AG09309 (cell line): ENCODE measurements at places on chromosomes 16 and 17.

GRCh38 chr16:48053418-48053745 is 102.4 kb downstream of the ABCC12 start:
- no peak for DNase-seq

DNA sequence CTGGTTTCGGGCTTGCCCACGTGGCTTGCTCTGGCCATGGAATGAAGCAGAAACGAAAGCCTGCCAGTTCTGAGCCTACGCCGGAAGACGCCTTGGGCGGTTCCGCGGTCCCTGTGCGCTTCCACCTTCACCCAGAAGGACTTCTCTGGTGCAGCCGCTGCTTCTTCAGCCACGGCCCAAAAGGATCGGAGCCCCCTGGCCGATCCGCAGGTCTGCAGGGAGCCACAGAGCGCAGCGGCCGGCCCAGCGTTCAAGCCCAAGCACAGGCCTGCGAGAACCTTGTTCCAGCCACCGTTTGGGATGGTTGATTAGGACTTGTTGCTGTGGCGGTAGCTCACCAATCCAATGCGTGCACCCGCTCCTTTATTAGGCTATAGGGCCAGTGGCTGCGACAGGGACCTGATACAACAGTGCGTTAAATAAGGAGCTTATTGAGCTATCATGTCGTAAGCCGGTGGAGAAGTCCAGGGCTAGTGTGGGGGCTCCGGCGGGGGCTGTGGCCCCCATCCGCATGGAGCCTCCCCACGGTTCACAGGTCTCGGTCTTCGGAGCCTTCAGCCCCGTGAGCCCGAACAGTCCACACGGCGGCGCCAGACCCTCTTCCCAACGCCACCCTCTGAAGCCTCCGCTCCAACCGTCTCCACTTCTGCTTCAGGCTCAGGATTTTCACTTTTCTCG is 10.2 kb upstream of the MPP2 start:
- DNase-seq, result no peak

GRCh38 chr16:34054969-34055368 is 595.6 kb downstream of the TP53TG3F start:
- no peak for DNase-seq

DNA sequence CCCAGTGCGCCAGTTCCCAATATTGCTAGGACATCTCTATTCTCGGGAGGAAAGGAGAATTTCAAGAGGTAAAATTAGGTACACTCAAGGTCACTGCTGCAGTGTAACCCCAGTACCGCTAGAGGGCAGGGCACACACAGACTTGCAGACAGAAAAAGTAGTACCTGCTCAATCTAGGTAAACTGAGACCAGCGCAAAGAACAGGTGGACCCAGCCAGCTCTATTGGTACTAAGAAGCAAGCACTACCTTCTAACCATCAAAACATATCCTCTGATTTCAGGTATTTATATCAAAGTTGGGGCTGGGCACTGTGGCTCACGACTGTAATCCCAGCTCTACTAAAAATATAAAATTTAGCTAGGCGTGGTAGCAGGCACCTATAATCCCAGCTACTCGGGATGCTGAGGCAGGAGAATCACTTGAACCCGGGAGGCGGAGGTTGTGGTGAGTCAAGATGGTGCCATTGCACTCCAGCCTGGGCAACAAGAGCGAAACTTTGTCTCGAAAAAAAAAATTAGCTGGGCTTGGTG is 3.6 kb upstream of the WDR81 start:
- no peak for DNase-seq

DNA sequence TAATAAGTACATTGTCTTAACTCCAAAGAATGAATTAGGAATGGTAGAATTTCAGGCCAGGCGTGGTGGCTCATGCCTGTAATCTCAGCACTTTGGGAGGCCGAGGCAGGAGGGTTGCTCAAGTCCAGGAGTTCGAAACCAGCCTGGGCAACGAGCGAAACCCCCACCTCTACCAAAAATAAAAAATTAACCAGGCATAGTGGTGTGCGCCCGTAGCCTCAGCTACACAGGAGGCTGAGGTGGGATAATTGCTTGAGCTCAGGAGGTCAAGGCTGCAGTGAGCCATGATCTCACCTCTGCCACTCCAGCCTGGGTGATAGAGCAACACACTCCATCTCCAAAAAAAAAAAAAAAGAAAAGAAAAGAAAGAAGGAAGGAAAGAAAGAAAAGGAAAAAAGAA is 18.5 kb upstream of the BBS2 start:
- no peak for DNase-seq

- DNase-seq, result no peak
These were observed 29.5 kb downstream of the TNFRSF13B start for GRCh38 chr17:16942141-16943031.

- DNase-seq, result no peak
These were observed 17.9 kb downstream of the SEC14L5 start for GRCh38 chr16:4976079-4976478.

DNA sequence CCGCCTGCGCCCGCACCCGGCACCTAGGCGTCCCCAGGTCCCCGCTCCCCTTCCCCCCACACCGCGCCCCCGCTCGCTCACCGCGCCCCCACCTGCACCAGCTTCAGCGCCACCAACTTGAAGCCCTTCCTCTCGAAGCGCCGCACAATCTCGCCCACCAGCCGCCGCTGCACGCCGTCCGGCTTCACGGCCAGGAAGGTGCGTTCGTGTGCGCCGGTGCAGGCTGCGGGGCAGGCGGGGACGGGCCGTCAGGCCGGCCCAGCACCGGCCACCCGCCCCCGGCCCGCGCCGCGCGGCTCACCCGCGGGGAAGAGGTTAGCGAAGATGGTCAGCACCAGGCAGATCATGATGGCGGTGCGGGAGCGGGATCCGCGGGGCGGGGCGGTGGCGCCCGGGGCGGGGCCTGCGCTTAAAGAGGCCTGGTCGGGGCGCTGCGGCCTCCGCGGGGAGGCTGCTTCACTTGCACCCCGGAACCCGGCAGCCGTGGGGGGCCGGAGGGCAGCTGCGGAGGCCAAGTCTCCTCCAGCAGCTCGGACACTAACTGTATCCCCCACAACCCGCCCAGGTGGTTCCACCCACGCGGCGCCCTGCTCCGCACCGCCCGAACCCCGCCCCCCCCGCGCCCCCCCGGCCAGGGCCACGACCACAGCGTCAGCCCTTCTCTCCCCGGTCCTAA is at the start of gene NME3:
Gene NME3 (minus strand): TSS at position 356 of the 676 bp plus-strand sequence. CDS start 9 bp downstream, at position 347.
- DNase-seq, result no peak

GRCh38 chr17:66920950-66921349 is 43.6 kb upstream of the CACNG4 start:
- DNase-seq, result no peak

DNA sequence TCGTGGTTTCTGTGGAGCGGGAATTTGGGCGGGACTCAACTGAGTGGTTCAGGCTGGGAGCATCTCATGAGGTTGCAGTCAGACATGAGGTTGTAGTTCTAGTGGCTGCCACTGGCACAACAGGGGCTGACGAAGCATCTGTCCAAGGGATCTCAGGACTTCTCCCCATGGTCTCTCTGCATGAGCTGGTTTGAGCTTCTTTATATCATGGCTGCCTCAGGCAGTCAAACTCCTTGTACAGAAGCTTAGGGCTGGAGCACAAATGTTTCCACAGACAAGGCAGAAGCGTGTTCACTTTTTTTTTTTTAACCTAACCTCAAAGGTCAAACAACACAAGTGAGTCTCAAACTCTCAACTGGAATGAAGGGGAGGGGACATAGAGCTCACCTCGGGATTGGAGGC is 243.3 kb downstream of the MSI2 start:
- DNase-seq, result no peak

DNA sequence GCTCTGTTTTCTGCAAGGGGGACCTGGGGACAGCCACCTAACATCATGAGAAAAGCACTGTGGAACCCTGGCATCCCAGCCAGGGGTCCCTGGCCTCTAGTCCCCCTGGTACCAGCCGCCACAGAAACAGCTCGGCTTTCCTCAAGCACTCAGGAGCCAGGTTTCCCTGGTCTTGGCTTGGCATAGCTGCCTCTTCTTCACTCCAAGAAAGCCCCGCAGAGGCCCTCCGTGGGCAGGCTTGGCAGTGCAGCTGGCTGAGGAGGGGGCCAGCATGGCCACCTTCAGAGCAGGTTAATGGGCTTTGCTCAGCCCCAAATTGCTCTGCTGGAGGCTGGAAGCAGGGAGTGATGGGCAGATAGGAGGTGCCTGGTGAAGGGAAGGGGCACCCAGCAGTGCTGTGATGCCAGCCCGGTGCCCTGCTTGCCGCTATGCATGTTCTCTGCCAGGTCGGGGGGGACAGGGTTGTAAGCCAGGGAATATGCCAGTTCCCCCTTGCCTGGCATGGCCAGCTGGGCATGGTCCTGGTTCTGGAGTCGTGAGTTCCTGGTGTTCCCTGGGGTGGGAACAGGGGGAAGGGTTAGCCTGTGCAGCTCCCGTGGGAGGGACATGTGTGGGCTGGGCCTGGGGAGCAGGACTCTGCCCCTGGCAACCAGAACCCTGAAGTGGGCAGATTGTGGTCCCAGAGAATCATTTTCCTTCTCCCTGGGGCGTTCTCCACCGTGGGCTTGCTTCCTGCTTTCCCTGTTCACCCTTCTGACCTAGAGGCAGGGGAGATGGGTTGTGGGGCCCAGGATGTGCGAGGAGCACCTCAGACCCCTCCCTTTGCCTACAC is 3.2 kb downstream of the ANKRD13B start:
- no peak for DNase-seq

GRCh38 chr17:30808785-30809286 is 15.7 kb downstream of the CRLF3 start:
- no peak for DNase-seq

DNA sequence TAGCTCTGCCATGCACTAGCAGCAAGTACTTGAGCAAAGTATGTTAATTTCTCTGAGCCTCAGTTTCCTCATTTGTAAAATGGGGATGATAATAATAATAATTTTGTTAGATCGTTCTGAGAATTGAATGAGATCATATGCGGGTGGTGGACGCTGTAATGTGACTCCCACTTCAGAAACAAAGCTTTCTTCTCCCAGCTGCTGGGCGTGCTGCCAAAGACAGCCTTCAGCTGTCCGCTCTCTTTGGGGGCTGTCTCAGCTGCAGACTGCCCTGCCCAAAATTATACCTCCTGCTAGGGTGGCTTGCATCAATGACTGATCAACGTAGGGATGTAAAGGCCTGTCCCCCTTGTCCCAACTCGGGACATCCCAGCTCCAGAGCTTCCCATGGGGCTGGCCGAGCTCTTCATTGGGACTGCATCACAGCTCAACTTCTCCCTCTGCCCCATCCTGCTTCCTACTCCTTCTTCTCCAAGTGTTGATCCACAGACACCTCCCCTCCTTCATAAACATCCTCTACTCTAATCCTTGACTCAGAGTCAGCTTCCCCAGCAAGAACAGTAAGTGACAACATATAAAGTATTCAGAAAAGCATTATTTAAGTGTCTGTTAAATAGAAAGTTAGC is 30.7 kb upstream of the CDH5 start:
- DNase-seq, result no peak

GRCh38 chr17:42669977-42670788 is 6.6 kb downstream of the PLEKHH3 start:
- no peak for DNase-seq

GRCh38 chr16:88750854-88751253 is 34.2 kb downstream of the PIEZO1 start:
- DNase-seq, result no peak

DNA sequence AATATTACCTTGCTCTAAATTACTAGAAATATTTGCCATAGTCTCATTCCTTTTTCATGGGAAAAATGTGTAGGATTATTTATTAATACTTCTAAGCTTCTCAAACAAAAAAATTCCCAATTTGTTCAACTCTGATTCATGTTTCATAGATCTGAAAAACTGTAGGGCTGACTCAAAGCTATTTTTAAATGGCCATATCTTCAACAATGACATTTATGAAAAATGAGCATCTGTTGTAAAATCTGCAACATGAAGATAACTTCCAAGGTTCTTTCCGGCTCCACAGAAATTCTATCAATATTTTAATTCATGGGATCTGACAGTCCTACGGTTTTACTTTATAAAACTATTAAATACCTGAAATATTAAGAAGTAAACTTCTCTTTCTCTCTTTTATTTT is 192.7 kb upstream of the KCNJ16 start:
- DNase-seq, result no peak

DNA sequence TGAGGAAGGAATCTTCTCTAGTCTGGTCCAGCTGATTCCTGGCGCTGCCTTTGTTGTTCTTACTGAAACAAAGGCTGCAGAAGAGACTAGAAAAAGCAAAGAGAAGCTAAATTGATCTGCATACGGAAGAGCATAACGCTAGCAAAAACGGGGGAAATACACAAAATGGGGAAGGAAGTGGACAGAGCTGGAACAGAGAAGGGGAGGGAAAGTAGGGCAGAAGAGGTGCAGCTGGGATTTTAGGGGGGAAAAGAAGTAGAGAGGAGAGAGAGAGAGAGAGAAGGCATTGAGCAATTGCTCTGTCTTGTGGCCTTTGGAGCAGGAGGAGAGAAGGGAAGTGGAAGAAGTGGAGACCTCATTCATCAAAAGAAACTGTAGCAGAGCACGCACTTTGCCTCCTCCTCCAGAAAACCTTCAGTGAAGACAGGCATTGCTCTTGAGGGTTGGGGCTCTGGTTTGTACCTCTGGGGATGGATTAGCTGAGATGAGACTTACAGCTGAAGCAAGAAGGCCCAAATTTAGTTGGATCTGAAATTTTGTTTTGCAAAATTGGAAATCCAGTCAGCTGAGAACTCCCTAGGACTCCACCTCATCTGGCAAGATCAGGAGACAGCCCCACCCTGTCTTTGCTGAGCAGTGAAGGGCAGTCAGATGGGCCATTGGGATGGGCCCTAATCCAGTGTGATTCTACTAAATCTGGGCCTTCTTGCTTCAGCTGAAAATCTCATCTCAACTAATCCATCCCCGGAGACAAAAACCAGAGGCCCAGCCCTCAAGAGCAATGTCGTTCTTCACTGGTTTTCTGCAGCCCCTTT is 55.8 kb downstream of the CDRT4 start:
- DNase-seq, result no peak

- no peak for DNase-seq
These were observed 9.0 kb downstream of the NTHL1 start for GRCh38 chr16:2038382-2039231.

DNA sequence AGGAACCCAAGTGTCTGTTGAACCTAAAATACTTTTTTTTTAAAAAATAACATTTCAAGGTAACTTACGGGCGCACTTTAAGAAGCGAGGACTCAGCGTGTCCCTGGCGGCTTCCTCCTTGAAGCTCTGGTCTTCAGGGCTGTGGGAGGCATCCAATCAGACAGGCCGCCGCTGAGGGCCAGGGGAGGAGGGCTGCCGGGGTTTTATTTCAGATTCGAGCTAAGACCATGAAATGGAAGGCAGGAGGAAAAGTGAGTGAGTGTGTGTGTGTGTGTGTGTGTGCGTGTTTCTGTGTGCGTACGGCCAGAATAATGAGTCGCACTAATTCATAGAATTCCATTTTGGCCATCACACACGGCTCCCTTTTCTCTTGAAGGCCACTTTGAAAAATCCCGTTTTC is 41.1 kb downstream of the C16orf78 start:
- DNase-seq, result no peak

GRCh38 chr17:60442271-60443173 is 20.2 kb downstream of the CHCT1 start:
- no peak for DNase-seq

GRCh38 chr17:82399601-82400101 is 18.5 kb upstream of the HEXD start:
- no peak for DNase-seq

GRCh38 chr16:73014768-73015167 is 33.2 kb downstream of the ZFHX3 start:
- DNase-seq, result no peak

GRCh38 chr17:16449121-16449570 is 33.8 kb downstream of the TRPV2 start:
- DNase-seq, result no peak
